ENCODE measurements at places on chromosomes 4 and X.

GRCh38 chrX:6778544-6779503 lies 243.9 kb upstream of the VCX3A start:
- DNase-seq = no peak

- DNase-seq = peak; percentile 74
Measured at GRCh38 chr4:65825116-65825753, 154.9 kb upstream of the EPHA5 start.

DNA sequence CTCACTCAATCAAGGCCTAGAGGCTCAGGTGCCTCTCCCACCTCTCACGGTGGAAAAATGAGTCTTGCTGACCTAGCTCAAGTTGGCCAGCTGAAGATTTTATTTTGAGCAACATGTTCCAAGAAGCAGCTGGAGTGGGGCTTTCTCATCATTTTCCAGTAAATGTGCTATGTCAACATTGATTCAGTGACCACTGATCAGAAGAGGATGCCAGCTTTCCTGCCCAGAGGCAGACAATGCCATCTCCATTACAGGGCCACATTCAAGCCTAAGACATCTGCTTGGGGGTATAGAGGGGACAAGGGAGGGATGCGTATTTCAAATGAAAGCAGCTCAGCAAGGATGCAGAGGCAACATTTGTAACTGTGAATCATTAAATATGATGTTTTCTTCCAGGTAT lies 3.0 kb downstream of the MEPE start:
- no peak for DNase-seq

GRCh38 chr4:109321232-109321631 lies 18.8 kb upstream of the COL25A1 start:
- DNase-seq = no peak

DNA sequence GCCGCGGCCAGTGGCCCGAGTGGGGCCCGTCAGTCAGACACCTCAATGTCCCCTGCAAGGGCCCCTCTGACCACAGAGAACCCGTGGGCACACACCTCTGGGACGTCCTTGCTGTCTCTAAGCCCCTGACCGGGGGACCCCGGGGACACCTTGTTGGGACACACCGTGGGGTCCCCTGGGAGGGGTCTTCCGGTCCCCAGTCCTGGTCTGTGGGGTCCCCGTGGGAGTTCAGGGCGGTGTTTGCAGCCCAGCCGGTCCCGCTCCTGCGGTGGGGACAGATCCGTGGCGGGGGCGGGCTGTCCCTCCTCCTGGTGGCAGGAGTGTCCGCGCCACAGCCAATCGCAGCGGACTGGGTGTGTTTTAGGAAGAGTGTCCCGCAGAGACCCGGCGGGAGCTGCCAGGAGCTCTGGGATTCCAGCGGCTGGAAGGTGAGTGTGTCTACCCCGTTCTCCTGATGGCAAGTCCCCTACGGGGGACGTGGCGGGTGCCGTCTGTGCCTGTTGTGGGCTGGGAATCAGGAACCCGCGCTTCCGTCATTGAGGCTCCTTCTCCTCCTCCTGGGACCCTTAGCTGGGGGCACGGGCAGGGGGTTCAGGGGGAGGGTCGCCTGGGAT lies 5.1 kb upstream of the PLCXD1 start:
- DNase-seq = no peak

GRCh38 chr4:122244764-122245163 lies 92.6 kb downstream of the BLTP1 start:
- DNase-seq = no peak

DNA sequence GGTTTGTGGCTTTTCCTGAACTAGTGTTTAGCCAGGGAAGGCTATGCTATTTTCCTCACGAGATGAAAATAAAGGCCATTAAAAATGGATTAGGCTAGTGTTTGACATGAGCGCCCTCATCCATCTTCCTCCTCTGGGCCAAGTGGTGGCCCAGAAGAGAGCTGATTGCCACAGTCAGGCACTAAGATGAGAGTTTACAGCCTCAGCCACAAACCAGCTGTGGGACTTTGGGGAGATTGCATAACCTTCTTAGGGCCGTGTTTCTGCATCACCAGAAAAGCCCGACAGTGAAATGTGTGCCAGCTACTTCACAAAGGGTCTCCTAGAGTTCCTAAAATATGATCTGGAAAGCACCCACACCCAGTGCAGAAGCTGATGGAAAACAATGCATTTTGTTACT lies 42.3 kb upstream of the LNX1 start:
- peak; percentile 54 for DNase-seq

GRCh38 chr4:77501851-77502250 lies 103.8 kb upstream of the CXCL13 start:
- DNase-seq = no peak

GRCh38 chrX:139191286-139191685 lies 339.3 kb upstream of the F9 start:
- no peak for DNase-seq

- DNase-seq = peak; percentile 74
Measured at GRCh38 chr4:15164571-15164970, 162.3 kb downstream of the CPEB2 start.

DNA sequence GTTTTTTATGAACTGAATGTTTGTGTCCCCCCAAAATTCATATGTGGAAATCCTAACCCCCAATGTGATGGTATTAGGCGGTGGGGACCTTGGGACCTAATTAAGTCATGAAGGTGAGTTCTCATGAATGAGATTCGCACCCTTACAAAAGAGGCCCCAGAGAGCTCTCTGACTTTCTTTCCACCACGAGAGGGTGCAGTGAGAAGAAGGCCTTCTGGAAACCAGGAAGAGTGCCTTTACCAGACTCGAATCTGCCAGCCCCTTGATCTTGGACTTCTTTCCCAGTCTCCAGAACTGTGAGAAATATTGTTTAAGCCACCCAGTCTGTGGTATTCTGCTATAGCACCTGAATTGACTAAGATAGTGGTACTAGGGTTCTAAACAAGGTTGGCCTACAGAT lies 40.8 kb downstream of the STK26 start:
- no peak for DNase-seq

- peak; percentile 47 for DNase-seq
Measured at GRCh38 chr4:164977243-164978164, at the start of gene TRIM61. Gene TRIM61 (minus strand): TSS chr4:164977657. CDS start chr4:164970002, 7,655 bp downstream.

GRCh38 chr4:103482471-103482870 lies 237.3 kb downstream of the TACR3 start:
- no peak for DNase-seq

DNA sequence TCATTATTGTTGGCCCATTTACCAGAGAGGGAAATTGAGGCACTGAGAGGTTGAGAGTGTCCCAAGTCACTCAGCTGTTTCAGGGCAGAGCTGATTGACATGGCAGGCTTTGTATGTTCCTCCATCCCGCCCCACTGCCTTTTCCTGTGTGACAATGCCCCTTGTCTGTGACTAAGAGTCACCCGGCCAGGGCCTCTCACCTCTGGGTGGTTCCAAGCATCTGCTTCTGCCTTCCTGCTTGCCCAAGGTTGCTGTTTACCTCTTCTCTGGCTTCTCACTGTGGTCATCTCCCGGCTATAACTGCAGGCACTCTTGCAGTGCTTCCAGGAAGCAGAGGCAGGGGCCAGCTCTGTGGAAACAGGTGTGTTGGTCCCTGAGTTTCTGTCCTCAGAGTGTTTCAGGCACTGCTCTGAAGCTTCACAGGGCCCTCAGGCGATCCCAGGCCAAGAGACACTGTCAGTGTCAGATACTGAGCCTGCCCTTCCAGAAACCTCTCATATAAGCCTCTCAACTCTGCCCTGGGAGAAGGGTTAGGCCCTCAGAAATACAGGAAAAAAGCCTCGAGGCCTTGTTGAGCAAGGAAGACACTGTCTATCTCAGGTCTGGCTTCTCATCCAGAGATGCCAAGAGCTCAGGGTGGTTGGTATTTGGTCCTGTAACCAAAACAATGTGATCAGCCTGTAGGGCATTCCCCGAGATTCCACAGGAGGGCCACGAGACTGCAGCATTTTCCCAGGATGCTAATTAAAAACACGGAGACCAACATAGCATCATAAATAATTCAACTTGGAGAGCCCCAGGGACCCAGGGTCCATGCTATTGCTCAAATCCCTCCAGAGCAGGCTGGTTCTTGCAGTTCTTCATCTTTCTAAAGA lies 42.0 kb upstream of the PROM1 start:
- DNase-seq = no peak

GRCh38 chr4:39548425-39549067 lies 21.3 kb upstream of the UGDH start:
- peak; percentile 28 for DNase-seq

DNA sequence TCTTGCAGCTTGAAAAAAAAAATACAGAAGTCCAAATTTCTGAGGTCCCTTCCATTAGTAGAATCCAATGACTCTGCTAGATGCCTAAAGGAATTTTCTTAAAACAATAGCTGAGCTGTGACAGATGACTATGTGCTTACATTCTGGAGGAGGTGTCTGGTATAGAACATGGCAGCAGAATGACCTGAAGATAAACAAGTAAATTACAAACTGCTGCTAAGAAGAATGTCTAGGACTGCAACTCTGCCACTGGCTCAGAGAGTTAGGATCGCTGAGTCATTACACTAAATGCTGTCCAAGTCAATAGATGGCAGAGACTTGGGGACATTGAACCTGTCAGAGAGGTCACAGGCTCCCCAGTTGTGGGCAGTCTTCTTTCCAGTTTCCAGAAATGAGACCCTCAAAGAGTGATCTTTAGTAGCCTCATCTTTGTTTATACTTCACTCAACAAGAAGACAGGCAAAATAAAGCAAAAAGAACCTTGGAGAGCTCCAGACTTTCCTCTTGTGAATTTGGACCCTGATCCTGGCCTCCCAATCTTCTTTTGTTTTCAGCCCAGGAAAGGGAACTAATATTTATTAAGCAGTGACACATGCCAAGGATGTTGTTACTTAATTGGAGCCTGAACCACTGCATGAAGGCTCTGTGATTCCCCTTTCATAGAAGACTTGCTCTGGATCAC lies 56.4 kb upstream of the SCML1 start:
- DNase-seq = no peak

- DNase-seq = no peak
Measured at GRCh38 chr4:19698961-19699360, 552.7 kb upstream of the SLIT2 start.

DNA sequence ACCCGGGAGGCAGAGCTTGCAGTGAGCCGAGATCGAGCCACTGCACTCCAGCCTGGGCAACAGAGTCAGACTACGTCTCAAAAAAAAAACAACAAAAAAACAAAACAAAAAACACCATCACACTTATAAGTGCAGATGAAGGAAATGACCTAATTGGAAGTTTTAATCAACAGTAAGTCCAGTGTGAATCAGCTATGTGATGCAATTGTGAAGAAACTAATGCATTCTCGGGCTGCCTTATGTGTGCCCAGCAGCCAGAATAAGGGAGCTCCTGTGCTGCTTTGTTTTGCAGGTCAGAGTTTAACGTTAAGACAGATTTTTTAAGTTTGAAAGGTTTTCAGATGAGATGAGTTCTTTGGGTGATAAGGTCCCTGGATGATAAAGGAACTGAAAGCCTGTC lies 10.8 kb downstream of the DAPP1 start:
- DNase-seq = peak; percentile 10

DNA sequence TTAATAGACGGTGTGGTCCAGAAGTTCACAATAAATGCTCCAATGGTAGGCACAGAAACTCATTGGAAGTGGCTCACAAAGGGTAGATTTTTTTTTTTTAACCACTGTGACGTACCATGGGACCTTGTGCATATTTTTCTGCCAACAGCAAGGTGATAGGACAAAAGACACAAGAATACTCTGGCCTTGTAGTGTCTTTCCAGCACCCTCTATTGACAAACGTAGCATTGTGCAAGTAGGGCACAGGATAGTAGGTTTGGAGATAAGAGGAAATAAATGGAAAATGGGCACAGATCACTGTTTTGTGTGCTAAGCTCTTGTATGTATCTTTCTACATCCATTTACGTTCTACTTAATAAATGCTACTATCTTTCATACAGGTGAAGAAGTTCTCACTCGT lies 2054.9 kb downstream of the PCDH7 start:
- peak; percentile 3 for DNase-seq

DNA sequence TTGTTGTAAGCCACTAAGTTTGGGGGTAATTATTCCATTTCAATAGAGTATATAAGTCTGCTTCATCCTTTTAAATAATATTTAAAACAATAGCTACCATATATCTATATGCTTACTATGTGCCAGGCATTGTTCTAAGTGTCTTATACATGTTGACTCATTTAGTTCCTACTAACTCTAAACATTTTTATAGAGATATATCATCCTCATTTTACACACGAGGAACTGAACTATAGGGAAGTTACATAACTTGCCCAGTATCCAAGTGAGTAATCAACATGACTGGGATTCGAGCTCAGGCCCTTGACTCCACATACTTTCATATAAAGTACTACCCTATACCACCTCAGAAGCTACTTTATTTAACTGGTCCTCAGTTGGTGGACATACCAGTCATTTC lies 175.3 kb upstream of the RAI2 start:
- no peak for DNase-seq

GRCh38 chrX:10007621-10008020 lies 40.5 kb downstream of the CLDN34 start:
- peak; percentile 71 for DNase-seq

GRCh38 chr4:174256277-174256713 lies 27.2 kb downstream of the FBXO8 start:
- DNase-seq = peak; percentile 64

GRCh38 chrX:80285131-80285773 lies 135.0 kb upstream of the TENT5D start:
- peak; percentile 13 for DNase-seq

- DNase-seq = no peak
Measured at GRCh38 chr4:87086143-87086805, 134.1 kb downstream of the KLHL8 start.

DNA sequence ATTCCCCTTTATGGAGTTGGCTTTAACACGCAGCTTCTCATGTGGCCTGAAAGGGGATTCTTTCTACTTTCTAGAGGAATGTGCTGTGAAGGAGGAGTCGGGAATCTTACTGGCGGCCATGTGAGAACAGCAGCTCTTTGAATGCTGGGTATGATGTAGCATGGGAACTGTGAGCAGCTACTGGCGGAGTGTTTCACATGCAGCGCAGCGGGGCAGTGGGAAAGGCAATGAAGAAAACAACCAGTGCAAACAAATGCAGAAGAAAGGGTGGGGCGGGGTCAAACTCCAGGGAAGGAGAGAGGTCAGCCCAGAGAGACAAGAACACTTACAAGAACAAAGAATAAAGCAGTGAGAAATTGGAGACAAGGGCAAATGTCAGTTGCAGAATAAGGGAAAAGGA lies 363.8 kb upstream of the FTHL17 start:
- peak; percentile 50 for DNase-seq

GRCh38 chrX:48086082-48086481 lies 14.6 kb upstream of the ZNF630 start:
- DNase-seq = no peak

- peak; percentile 34 for DNase-seq
Measured at GRCh38 chrX:46165411-46165810, 379.8 kb downstream of the ZNF674 start.

DNA sequence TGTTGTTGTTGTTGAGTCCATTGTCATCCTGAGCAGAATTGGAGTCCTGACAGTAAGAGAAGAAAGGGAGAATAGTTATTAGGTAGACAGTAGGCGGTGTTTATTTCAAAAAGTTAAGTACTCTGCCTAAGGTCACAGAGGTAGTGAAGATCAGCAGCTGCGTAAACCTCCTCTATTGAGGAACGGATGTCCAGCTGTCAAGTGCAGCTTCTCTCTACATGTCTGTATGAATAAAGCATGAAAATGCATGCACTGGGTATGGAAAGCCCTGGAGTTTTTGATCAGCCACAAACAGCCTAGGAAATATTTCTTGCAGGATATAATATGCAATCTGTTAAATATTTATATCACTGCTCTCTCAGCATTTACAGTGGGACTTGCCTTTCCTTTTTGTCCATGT lies 109.4 kb upstream of the CBLL2 start:
- no peak for DNase-seq
